ENCODE measurements at places on chromosomes 4 and X. TPM values are rescaled to one million over a fixed set of nuclear protein-coding genes. Genes with fewer than 3 reads are reported as not detected.

The MAGEB10 gene
- total RNA-seq: not detected

The TIGD4 gene
- 0.12 TPM for total RNA-seq

The SPANXN4 gene
- total RNA-seq: not detected

The REST gene
- total RNA-seq: 58.1 TPM

The LEF1 gene
- total RNA-seq: 49.1 TPM

The WWC2 gene
- total RNA-seq: 40.4 TPM

The BEX2 gene
- 0.73 TPM for total RNA-seq

The CCDC149 gene
- total RNA-seq: 19.7 TPM

The CPZ gene
- total RNA-seq: 22.4 TPM

The GRXCR1 gene
- total RNA-seq: not detected

The NPY5R gene
- total RNA-seq: not detected

The UGT2B17 gene
- total RNA-seq: not detected

The HAND2 gene
- total RNA-seq: 0.49 TPM
